ENCODE measurements at places on chromosomes 6 and 20.

DNA sequence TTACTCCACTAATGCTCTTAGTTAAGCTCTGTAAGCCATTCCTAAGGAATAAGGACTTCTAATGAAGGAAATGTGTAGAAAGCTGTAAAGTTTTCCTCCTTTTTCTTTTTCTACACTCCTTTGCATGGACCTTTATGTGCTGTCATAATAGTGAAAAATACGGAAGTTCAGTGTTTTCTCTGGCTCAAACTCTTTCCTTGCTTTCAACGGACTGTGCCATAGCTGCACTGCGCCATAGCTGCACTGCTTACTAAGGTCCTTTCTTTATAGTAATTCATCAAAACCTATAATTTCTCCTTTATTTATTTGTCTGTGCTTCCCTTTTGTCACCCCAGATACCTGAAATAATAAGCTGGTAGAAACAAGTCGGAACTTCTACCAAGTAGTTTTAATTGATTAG, 67.3 kb downstream of the RNF144B start:
- DNase-seq, result no peak

GRCh38 chr6:17972074-17972952, 15.1 kb downstream of the KIF13A start:
- DNase-seq, result no peak

- no peak for DNase-seq
Observed at GRCh38 chr6:158009114-158009891, 27.6 kb downstream of the SYNJ2 start.

GRCh38 chr6:32906539-32906938, 34.3 kb downstream of the HLA-DMB start:
- DNase-seq, result no peak

GRCh38 chr6:165872311-165872710, 209.3 kb upstream of the PDE10A start:
- DNase-seq, result no peak

- no peak for DNase-seq
Observed at GRCh38 chr6:108293527-108294296, 1.1 kb upstream of the AFG1L start.

DNA sequence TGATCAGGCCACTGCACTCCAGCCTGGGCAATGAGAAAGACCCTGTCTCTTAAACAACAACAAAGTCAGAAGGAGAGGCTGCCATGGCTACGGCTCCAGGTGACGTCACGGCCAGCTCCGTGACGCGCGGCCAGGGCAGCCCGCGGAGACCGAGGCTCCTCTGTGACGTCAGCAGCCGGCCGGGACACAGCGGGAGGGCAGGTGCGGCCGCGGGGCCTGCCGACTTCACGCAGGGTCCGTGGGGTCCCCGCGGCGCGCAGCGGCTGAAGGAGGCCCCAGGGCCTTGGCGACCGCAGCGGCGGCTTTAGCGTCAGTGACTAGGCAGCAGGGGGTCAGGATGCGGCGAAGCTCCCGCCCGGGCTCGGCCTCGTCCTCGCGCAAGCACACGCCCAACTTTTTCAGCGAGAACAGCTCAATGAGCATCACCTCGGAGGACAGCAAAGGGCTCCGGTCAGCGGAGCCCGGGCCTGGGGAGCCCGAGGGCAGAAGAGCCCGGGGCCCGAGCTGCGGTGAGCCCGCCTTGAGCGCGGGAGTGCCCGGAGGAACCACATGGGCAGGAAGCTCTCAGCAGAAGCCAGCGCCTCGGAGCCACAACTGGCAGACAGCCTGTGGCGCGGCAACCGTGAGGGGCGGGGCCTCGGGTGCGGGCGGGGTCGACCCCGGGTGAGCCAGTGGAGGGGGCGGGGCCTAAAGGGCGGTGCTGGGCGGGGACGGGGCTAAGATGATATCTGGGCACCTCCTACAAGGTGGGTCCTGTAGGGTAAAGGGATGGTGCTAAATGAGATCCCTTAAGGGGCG, at the start of gene SPAG4:
SPAG4 (plus strand) TSS at position 163 of the 798 bp plus-strand sequence; CDS start at position 338, 175 bp downstream.
- DNase-seq, result peak; percentile 75

DNA sequence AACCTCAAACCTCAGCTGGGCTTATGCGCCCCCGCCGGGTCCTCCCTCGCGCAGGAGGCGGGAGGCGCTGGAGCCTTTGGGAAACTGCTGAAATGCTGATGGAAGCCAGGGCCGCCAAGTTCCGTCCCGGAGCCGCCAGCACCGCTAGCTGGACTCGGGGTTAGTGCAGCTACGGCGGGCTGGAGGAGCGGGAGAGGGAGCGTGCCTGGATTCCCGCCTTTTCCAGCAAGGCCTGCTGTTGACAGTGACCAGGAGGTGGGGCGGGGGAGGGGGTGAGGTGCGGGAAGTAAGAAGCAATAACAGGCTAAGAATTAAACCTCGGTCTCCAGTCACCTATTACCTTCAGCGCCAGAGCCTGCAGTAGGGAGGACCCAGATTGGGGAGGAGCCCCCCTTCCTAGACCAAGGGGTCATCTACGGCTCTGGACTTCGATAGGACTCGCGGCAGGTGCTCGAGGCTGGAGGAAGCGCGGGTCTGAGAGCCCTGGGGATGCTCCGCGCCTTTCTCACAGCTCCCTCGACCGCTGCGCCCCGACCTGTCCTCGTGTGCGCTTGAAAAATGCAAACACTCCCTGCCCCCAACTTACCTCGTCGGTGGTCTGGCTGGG, 20.5 kb downstream of the COL9A1 start:
- DNase-seq, result no peak

- no peak for DNase-seq
Observed at GRCh38 chr6:112576423-112576822, 229.3 kb downstream of the RFPL4B start.

- DNase-seq, result no peak
Observed at GRCh38 chr6:142878407-142878806, 66.6 kb downstream of the HIVEP2 start.

GRCh38 chr20:19335341-19335740, 122.9 kb downstream of the SLC24A3 start:
- no peak for DNase-seq

DNA sequence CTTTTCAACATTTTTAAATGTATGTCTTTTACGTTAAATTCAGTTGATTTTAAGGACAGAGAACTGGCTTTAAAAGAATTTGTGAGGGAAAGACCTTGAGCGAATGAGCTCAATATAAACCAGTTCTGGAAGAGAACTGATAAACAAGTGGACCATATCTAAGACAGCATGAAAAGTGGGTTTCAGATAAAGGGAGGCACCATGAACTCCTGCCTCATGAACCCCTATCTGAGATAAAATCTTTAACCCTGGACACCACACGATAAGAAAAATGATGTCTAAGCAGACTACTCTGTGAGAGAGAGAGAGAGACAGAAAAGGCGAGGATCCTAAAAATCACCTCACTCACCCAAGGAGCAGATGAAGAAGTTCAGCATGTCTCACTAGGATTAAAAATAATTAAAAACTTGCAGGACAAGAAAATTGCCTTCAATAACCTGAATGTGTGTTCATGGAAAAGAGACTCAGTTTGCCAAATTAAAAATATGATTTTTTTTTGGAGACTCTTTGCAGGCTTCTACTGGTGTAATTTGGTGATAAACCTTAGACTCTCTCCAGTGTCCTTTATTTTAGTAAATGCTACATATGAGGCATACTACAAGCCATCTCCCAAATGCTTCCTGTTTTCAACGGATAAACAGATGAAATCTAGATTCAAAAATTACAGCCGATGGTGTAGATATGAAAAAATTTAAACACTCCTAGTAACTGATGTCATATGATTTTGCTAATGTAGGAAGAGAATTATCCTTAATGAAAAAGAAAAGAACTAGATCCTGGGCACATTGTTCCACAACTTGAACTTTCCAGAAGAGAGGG, 299.5 kb downstream of the ADGB start:
- DNase-seq, result no peak

GRCh38 chr6:38774929-38775707, 60.0 kb downstream of the DNAH8 start:
- no peak for DNase-seq

GRCh38 chr20:44218446-44218845, 7.9 kb upstream of the OSER1 start:
- no peak for DNase-seq

DNA sequence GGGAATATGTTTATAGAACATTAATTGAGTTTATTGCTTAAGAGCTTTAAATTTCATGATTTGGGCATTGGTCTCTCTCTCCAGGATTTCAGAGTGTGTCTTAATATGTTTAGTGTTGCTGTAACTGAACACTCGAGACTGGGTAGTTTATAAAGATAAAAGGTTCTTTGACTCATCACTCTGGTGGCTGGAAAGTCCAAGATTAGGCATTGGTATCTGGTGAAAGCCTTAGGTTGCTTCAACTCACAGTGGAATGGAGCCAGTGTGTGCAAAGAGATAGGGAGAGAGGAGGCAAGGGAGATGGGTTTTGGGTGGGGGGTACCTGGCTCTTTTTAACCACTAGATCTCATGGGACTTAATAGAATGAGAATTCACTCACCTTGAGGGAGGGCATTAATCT, 35.6 kb upstream of the DTNBP1 start:
- DNase-seq, result no peak

DNA sequence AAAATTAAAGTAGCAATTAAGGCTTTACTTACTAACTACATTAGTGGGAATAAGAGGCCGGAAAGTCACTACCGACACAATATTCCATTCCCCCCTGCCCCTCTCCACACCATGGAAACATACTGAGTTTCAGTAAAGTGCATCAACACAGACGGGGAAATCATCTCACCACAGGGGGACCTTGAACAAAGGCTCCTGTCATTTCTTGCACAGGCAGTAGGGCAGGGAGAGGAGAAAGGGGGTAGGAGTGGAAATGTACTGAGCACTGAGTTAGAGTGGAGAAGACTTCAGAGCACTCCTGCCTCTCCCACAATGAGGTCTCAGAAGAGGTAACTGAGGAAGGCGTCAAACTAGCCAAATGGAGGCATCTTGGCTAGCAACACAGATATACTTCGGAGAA, 1426.9 kb upstream of the EYS start:
- no peak for DNase-seq

DNA sequence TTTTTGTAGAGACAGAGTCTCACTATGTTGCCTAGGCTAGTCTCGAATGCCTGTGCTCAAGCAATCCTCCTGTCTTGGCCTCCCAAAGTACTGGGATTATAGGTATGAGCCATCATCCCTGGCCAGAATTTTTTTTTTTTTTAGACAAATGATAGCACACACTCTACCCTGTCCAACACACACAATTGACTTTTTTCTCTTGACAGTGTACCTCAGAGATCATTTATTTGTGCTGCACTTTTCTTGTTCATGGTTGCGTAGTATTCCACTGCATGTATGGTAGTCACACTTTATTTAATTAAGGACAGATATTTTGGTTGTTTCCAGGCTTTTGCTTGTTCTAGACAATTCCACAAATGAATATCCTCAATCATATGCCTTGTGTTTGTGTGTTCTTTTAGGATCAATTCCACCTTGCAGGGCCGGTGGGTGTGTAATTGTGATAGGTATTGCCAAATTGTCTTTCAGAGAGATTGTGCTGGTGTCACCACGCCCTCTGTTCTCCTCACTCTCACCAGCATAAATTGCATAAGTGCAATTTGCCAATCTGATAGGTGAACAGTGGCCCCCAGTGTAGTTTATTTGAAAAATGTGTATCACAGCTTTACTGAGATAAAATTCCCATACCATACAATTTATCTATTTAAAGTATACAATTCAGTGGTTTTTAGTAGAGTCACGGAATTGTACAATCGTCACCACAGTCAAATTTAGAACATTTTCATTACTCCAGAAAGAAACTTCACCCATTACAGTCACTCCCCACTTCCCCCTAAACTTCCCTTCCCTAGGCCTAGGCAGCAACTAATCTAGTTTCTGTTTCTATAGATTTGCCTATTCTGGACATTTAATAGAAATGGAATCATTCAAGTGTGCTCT, 20.1 kb downstream of the SRC start:
- DNase-seq, result no peak

DNA sequence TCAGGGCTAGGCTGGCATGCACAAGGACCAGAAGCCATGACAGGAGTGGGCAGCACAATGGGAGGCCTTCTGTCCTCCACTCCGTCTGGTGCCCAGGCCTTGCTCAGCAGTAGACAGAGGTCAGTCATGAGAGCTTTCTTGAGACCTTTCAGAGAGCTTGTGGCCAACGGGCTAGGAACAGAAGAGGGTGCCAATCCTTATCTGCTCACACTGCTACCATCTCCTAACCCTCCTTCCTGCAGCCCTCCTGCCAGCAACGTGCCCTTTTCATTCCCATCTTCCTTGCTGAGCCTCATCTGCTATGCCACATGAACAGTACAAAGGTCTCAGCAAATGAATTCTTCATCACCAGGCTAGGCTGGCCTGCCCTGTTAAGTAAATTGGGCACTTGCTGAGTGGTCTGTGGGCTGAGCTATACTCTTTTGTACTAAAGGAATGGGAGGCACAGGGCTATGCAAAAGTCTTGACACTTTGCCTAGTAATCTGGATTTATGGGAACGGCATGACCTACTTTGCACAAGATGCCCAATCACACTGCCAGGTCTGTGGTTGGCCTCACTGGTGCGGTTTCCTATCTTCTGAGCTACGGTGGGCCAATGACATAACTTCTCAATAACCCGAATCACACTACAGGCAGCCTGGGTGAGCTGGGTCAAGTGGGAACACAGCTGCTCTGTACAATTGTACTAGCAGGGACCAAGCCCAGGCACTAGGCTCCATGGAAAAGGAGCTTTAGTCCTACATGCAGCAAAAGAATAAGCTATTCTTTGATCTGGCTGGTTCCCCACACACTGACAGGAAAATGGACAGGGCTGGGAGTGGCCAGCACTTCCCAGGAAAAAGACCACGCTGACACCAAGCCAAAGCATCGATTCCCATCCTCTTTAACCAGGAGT, 47.8 kb downstream of the ELOVL5 start:
- DNase-seq, result no peak

- DNase-seq, result no peak
Observed at GRCh38 chr6:24844903-24845302, 46.2 kb upstream of the ARMH2 start.

- no peak for DNase-seq
Observed at GRCh38 chr6:50185006-50185405, 135.3 kb upstream of the DEFB112 start.

DNA sequence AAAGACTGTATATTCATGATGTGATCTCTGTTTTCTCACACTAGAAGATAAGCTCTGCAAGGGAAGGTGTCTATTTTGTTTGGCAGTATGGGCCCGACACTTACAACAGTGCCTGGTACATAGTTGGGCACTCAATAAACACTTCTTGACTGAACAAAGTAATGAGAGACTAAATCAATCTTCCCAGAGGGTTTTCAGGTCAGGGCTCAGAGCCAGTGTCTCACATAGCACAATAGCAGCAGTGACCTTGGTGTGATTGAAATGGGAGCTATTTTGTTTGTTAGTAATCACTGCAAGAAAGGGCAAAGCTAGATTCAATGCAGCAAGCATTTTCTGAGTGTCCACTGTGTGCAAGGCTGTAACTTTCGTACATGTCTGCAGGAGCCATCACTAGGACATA, 26.4 kb upstream of the GCM1 start:
- no peak for DNase-seq

DNA sequence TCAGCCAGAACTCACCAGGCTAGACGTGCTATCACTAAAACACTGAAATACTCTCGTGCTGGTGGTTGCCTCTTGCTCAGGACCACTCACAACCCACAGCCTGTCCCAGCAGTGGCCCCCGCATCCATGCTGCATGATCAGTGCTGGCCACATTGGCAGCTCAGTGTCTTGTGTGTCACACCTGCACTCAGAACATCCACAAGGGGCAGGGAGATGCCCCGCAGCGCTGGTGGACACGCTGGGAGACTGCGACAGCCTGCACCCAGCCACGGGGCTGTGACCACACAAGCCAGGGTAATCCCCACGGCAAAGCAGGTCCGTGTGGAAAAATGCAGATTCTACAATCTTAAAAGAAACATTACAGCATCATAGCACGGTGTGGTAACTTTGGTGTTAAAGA, 23.9 kb upstream of the APMAP start:
- DNase-seq, result no peak

GRCh38 chr6:161327360-161327953, 53.6 kb upstream of the AGPAT4 start:
- DNase-seq, result no peak

- DNase-seq, result no peak
Observed at GRCh38 chr20:1381753-1382591, 10.9 kb downstream of the FKBP1A start.
